Stimulated activated CD4-positive, alpha-beta T cell treated with anti-CD3 and anti-CD28 coated beads, Interleukin-15, amount 100 ng/mL, for 1 hour (primary cell): ENCODE measurements at places on chromosomes 7 and 10.

GRCh38 chr10:118961436-118961835 is 68.1 kb upstream of the NANOS1 start:
- no peak for DNase-seq

DNA sequence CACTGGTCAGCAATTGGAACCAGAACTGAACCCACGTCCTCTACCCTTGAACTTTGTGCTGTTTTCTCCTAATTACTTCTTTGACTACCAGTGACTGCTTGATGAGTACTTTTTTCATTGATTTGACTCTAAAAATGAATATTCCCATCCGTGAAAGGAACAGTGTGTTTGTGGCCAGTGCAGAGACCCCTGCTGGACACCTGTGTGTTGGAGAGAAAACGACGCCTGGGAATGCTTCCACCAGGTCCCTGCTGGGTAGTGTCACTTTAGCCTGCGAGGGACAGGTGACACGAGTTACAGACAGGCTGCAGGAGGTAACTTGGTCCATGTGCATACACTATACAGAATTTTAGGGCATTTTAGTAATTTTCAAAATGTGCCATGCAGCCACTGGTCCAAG is 6.8 kb upstream of the GJD4 start:
- DNase-seq = no peak

DNA sequence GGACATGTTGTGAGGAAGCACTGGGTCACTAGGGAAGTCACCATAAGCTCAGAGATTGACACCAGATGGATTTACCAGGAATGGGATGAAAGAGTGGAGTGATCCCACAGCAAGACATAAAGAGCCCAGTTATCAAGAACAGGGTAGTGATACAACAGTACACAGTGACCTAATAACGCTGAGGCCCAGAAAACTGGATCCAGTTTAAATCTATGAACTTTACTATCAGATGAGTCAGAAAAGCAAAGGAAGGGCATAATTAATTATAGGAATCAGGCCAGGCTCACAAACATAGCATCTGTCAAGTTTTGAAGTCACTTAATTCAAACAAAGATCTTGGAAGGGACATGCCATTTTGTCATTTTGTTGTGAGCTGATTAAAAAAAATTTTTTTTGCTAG is 73.5 kb downstream of the LRRN3 start:
- DNase-seq = no peak

GRCh38 chr7:17236171-17236570 is 62.3 kb upstream of the AHR start:
- no peak for DNase-seq

DNA sequence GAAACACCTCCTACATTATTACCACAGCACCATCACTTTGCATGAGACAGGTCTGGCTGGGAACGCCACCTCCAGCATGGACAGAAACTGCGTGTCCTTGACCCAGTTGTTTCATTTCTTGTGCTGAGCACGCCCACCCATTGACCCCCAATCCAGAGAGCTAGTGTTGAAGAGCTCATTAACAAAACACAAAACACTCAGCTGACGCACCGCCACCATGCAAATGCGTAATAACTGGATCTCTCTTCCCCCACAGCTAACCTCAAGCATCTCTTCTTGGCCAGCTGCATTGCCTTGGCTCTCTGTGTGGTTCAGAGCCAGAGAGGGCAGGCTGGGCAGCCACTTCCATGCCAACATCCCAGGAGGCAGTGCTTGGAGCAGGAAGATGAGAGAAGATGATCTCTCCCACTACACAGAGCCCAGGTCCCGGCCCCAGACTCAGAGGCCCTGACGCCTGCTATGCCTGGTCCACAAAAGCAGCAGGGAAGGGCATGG is 173.5 kb downstream of the PLXNA4 start:
- DNase-seq = no peak

DNA sequence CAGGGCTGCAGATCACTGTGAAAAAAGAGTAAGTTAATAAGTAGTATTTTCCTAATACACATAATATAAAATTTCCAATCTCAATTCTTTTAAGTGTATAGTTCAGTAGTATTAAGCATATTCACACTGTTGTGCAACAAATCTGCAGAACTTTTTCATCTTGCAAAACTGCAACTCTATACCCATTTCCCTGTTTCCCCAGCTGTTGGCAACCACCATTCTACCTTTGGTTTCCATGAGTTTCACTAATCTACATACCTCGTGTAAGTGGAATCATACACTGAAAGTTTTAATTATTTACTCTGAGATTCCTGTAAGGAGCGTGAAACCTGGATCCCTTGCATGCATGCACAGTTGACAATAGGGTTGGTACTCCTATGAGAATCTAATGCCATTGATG is 155.4 kb downstream of the ZPBP start:
- no peak for DNase-seq

- DNase-seq = no peak
Measured at GRCh38 chr7:148804343-148805235, 79.5 kb downstream of the EZH2 start.

DNA sequence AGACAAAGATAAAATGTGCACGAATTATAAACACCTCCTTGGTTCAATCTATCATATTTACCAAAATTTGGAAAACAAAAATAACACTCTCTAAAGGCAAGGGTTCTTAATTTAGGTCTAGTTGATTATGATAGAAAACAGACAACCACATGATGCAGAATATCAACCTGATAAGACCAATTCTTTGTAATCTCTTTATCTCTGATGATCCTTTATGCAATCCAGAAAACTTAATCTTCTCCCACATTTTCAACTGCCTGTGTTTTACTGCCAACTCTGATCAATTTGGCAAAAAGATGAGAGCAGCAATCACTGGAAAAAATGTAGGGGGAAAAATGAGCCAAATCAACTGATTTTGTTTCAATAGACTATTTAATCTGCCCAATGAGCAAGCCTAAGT is 148.5 kb downstream of the LRRN3 start:
- DNase-seq = no peak

GRCh38 chr10:79241990-79242619 is 105.2 kb upstream of the PPIF start:
- no peak for DNase-seq

- DNase-seq = no peak
Measured at GRCh38 chr10:14369906-14370305, 39.2 kb upstream of the FRMD4A start.

GRCh38 chr10:91820144-91820543 is 21.9 kb downstream of the TNKS2 start:
- no peak for DNase-seq

DNA sequence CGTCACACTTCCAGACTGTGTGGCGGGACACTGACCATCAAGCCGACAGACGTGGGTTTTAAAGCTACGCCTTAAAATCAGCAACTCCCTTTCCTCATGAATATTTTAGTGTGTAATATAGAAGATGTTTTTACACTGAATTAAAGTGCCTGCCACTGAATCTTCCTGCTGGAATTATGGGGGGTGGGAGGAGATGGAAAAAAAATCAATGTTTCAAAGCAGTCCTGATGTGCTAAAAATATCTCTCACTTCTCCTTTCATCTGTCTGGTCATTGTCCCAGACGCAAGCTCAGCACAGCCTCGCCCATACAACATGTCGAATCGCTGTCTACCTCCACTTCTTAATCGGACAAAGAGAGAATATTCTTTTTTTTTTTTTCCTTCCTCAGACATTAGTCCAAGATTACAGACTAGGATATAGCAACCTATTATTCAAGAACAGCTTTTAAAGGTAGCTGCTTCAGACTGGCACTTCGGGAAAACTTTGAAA is 165.1 kb upstream of the KLF14 start:
- no peak for DNase-seq

GRCh38 chr10:70274643-70275042 is 9.2 kb downstream of the NPFFR1 start:
- no peak for DNase-seq

DNA sequence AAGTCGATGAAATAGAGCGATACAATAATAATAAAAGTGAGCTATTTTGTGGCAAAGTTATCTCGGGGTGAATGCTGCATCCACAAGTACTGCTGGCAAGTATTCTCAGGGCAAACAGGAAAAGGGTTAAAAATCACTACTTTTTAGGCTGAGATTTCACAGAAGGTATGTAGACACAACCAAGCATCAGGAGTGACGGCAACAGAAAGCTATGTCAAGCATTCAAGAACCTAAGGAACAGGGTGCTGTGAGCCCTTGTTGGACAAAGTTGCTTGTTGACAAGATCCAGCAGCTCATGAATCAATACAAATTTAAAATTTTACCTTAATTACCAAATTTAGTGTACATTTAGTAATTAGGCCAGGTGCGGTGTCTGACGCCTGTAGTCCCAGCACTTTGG is 41.2 kb upstream of the C1QL3 start:
- DNase-seq = no peak

DNA sequence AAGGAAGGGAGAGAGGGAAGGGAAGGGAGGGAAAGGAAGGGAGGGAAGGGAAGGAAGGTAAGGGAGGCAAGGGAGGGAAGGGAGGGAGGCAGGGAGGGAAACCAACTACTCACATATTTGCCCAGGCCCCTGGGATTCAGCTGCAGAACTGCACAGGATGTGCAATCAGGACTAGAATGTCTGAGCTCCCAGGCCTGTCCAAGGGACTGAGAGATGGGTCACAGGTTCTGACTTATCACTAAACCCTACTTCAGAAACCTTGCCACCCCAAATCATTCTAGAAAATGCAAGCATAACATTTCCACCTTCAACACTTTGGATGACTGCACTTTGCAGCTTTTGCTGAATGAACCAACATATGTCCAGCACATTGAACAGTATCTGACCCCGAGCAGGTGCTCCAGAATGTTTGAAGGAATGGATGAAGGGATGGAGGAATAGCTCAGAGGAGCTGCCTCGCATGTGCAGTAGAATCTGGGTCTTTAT is 245.3 kb downstream of the KCNMA1 start:
- no peak for DNase-seq

GRCh38 chr7:25854608-25855497 is 297.1 kb upstream of the NFE2L3 start:
- no peak for DNase-seq

DNA sequence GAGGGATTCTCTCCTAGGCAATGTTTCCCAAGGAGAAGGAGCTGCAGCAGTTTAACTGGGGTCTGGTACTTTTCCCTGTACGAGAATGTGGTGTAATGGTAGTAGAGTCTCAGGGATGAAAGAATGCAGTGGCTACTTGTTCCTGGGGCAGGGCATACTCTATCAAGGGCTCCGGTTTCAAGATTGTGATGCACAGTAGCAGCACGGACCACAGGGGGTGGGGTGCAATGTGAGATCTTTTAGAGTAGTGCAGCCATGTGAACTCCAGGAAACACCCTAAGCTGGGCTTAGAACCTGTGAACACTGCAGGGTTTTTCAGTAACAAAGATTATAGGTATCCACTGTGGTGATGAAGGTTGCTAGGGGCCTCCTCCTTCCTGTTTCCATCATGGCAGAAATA is 903.9 kb downstream of the NRG3 start:
- DNase-seq = no peak

DNA sequence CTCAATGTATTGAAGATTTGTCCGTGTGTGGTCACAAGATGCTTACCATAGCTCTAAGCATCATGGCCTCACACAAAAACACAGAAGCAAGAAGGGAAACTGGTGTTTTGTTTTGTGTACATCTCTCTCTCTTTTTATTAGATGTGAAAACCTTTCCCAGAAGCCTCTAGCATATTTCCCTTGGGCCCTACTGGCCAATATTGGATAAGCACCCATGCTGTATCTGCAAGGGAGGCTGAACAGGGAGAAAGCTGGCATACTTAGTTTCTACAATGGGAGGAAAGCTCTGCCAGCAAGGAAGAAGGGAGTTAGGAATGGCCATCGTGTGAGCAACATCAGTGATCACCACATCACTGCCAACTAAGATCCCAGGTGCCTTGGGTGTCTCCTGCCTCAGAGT is 9.6 kb upstream of the NAMPT start:
- DNase-seq = no peak

DNA sequence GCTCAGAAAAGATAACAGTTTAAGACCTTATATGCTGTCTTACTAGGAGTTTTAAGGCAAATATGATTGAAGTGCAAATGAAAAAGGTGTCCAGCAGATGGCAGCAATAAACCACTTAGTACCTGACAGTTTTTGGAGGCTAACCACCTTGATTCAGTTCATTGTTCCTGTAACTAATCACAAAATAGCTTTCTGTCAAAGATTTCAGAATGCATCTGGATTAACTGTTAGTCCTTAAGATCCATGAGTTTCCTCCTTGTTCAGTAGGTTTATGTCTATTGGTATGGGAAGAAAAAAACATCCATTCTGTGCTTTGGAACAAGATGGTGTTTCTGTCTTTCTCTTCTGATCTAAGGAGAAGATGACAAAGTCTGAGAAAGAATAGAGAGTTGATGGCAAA is 46.6 kb downstream of the CCSER2 start:
- DNase-seq = no peak

DNA sequence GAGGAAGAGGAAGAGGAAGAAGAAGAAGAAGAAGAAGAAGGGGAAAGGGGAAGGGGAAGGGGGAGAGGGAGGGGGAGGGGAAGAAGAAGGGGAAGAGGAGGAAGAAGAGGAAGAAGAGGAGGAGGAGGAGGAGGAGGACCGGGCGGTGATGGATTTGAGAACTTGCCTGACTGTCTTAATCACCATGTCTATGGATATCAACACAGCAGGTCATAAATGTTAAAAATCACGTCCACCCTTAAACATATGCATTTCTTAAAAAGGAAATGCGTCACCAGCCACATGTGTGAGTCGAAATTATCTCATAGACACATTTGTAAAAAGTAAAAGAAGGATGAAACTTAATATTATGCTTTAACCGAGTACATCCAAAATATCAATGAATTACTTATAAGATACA is 42.1 kb upstream of the INSIG1 start:
- no peak for DNase-seq

DNA sequence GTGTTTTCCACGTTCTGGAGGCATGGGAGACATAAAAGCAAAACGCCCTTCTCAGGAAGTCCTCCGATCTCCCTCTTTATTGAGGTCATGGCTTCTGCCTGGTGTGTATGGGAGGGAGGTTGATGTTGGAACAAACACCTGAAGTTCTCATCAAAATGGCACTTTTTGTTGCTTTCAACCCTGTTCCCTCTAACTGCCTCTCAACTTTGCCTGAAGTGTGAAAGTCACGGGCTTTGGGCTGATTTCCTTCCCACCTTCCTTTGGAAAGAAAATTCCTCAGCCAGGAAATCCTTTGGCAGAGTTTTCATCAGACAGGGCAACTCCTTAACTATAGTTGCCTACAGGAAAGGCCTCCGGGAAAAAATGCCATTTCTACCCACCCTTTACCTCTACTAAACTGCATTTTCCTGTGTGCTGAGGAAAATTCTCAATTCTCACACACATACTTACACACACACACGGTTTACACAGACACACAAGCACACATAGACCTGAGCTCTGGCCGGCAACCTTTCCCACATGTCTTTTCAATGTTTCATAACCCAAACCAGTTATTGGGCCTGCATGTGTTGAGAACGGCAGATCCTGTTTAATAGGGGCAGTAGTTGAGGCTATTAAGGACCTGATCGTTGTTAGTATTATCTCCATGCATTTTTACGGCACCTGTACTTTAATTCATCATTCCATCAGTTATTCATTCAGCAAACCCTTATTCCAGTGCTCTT is 36.4 kb downstream of the CYP17A1 start:
- no peak for DNase-seq

GRCh38 chr7:39644170-39644569 is 20.8 kb downstream of the RALA start:
- DNase-seq = no peak

GRCh38 chr10:10685566-10685965 is 332.1 kb upstream of the CELF2 start:
- no peak for DNase-seq

GRCh38 chr7:16734148-16734726 is 19.3 kb upstream of the TSPAN13 start:
- no peak for DNase-seq

- no peak for DNase-seq
Measured at GRCh38 chr10:45450866-45451265, 76.8 kb downstream of the ALOX5 start.
